Kidney epithelial cell (primary cell): ENCODE measurements at places on chromosomes 6 and 20. TPM values are rescaled to one million over a fixed set of nuclear protein-coding genes. Genes with fewer than 3 reads are reported as not detected.

ZC2HC1B gene
- total RNA-seq = not detected in 2 replicates

C20orf204 gene
- 0.21 and 0.27 TPM in 2 replicates for total RNA-seq

- peak; percentile 14 for DNase-seq
Measured at GRCh38 chr6:166266336-166266735, 41.9 kb downstream of the PRR18 start.

DNA sequence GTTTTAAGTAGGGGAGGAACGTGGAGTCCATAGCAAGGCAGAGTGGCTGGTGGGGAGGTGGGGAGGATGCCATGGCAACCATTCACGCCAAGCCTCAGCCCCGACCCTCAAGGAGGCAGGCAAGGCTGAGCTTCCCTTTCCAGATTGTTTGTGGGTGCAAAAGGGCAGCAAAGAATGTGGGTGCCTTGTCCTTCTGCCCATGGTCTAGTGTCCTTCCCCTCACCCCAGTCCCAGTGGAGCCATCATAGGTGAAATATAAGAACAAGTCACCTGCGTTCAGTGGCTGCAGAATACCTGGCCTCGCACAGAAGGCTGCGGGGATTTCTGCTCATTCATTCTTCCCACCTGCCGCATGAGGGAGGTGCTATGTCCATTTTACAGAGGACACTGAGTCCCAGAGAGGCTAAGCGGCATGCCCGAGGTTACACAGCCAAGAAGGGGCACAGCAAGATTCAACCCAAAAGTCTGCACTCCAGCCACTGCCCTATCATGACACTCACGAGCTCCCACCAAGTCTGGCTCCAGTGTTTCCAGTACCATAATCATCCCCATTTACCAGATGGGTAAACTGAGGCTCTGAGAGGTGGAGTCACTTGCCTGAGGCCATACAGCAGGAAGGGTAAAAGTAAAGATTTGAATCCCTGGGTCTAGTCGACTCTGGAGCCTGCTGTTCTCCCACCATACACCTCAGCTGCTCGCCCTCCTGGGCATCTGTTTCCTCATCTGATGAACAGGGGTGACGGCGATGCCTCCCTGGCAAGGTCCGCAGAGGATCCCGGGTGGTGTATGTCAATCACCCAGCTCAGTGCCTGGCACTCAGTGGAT, 100.8 kb downstream of the CEBPB start:
- DNase-seq = no peak

- no peak for DNase-seq
Measured at GRCh38 chr6:142985281-142985680, 40.3 kb upstream of the HIVEP2 start.

DNA sequence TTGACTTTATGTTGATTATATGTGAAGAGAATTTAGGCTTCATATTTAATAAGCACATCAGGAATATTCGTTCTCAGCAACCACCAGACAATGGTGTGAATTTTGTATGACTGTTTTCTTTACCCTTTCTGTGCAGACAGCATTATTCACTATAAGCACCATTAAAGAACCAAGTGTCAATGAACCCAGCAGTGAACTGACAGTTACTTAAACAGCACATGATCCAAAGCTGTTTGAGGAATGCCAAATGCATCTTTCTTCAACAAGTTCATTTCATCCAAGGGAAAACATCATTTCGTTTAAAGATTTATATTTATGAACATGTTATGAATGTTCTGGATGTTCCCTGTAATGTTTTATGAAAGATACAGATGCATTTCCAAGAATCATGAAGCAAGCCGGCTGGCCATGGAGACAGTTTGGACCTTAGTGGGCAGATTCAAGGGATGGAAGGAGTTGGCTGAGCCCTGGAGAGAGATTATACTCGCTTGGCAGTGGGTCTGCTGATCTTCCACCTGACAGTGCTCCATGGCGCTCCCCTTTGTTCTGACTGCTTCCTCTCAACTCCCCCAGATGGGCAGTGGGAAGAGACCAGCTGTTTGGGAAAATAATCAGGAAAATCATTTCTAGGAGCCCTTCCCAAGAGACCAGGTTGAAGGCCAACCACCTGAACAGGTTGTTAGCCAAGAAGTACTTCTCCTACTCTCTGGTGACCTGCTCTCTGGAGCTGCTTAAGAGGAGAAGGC, 326.0 kb upstream of the RSPO3 start:
- DNase-seq = no peak
